Common myeloid progenitor, CD34-positive (primary cell): ENCODE measurements at places on chromosomes 7 and 10.
A peak's percentile ranks its signal among the peaks of the same experiment; 100 is the strongest.

DNA sequence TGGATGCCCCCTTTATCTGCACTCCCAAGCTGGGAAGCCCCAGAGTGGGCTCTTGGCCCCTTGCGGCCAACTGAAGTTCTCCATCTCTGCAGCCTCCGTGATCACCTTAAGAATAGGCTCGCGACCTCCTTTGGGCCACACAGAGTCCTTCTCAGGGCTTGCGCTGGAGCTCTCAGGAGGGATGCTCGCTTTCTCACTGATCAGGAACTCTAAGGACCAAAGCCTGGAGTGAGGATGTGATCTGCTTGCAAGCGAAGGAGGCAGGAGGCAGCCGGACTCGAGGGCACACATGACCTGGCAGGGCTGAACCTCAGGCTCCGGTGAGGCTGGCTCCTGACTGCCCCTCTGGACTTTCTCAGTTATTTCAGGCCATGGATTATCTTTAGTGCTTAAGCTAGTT is 192.1 kb upstream of the MKI67 start:
- DNase-seq: no peak

DNA sequence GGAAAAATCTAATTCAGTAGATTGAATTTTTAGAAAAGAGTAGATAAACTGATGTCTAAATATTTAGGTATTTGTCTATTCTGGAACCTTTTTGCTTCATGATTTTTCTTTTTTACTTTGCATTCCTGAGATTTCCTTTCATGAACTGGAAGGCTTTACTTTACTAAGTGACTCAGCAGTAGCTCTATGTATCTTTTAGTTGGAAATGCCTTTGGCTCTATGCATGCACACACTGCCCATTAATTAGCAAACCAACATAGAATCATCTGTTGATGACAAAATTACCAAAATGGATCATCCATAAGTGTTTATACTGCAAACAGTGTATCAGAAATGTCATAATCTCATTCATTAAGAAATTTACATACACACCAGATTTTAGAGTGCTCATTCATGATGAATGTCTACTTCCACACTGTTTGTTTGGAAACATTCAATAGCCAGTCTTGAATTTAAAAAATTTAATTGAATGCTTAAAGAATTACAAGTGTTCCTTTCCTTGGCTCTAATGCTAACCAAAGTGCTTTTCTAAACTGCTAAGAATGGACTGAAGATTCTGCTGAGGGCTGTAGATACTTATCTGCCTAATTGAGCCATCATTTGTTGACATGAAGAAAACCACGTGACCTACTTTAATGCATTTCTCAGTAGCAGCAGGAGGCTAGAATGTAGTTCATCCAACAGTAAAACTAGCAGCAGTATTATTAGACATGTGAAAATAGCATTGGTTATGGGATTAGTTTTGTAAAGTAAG is 282.0 kb downstream of the ADK start:
- DNase-seq: no peak

DNA sequence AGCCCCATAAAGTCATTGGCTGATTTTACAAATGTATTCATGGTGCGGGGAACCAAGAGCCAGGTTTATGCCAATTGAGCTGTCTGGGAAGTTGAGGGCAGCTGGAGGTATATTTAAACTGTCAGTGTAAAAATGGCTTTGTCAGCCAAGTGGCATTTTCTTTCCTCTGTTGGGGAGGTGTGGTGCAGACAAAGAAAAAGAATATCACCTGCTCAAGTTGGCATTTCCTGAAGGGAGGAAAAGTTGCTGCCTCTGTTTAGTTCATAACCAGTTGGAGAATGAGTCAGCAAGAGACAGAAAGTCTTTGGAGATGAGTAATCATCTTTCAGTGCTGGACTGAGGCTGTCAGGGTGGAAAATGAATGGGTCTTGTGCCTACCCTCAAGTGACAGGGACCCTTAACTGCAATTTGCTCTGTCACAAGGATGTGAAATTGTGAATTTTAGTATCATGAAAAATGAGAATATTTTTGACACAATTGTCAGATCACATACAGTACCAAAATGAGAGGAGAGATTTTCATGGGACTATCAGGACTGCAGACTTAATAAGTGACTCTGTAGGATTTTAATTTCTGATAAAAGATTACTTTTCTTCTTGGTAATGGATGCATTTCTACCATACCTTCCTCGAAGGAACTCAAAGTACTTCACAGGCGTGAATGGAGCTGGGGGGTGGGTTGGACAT is 137.3 kb downstream of the ANLN start:
- DNase-seq: peak; percentile 63

DNA sequence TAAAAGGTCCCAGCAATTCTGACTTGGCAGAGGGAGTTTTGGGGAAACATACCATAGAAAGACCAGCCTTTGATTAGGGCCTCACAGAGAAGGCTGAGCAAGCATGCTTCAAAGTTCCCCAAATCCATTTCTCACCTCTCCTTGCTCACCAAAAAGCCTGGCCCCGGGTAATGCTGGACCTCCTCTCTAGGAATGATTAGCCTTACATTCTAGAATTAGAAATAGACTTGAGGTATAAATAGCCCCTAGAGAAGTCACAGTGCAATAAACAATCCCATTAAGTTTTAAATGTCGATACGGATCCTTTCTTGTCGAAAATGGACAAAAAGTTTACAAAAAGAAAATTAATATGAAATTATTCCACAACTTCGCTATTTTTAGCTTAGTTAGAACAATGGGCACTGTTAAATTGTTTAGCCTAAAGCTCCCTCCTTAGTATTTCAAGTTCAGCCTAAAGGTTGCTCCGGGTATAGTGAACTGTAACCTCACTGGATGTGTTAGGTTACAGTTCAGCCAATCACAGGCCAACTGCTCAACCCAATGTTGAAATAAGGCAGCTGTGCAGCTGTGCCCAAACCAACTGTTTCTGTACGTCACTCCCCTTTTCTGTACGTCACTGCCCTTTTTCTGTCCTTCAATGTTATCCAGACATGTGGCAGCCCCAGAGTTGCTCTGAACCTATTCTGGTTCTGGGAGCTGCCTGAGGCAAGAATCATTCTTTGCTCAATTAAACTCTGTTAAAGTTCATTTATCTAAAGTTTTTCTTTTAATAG is 7.9 kb upstream of the GSDME start:
- DNase-seq: no peak

DNA sequence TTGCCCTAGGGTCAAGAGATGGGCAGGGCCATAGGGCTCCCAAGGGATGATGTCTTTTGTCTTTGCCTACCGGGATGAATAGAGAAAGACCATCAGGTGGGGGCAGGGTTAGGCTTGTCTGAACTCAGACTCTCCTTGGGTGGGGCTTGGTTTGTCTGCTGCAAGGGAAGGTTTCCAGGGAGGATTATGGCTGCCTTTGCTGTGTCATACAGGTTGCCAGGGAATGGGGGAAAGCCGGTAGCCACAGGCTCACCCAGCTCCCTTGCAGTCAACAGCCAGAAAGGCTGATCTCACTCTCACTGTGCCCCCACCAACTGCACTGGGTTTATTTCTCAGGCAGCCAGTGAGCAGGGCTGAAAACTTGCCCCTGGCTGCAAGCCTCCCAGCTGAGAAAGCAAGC is 253.2 kb downstream of the POLR1F start:
- DNase-seq: no peak

GRCh38 chr7:108120196-108120595 is 10.0 kb downstream of the LAMB4 start:
- no peak for DNase-seq

DNA sequence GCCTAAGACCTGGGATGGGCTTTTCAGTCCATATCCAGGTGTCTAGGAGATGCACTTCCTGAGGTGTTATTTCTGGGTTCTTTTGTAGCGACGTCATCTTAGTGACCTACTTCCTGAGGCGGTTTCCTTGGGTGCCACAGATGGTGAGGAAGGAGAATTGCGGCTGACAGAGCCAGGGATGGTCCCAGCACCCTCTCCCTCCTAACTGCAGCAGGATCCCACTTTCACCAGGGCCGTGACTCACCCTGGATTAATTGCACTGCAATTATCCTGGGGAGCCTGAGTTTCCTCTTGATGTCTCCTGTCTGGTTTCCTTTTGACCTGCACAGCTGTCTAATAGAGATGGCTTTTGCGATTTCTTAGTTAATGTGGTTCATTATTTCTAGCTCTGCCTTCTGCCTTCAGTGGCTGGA is 271.7 kb downstream of the TCF7L2 start:
- peak; percentile 88 for DNase-seq

DNA sequence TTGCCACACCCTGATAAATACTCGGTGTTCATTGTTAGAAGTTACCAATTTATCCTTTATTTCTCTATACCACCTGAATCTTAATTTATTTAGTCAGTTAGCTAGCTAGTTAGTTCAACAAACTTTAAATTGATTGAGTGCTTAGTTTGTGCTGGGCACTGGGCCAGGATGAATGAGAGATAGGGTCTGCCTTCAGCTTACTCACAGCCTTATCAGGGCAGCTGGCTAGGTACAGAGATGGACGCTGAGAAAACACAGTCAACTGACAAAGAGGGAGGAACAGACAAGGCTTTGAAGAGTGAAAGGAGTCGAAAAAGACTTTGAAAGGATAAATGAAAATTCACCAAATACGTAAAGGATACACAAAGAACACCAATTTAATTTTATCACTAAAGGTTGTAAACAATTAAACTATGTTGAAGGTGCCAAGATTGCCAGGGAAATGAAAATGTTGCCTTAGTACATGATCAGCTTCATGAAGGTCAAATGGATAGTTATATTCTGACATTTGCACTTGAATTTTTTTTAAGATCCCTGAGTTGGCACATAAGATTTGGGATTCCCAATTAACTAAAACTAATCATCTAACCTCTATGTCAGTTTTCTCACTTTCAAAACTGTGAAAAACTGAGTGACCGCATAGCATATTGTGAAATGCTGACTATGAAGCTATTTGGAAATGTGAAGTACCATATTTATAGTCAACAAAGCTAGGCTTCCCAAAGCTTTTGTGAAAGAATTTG is 2.1 kb downstream of the CAV2 start:
- no peak for DNase-seq

GRCh38 chr7:140877249-140877524 is 47.5 kb downstream of the BRAF start:
- peak; percentile 33 for DNase-seq

- no peak for DNase-seq
These were observed 579.7 kb downstream of the SUGCT start for GRCh38 chr7:40714363-40715052.

- no peak for DNase-seq
These were observed 61.6 kb downstream of the TCERG1L start for GRCh38 chr10:131249955-131250344.

DNA sequence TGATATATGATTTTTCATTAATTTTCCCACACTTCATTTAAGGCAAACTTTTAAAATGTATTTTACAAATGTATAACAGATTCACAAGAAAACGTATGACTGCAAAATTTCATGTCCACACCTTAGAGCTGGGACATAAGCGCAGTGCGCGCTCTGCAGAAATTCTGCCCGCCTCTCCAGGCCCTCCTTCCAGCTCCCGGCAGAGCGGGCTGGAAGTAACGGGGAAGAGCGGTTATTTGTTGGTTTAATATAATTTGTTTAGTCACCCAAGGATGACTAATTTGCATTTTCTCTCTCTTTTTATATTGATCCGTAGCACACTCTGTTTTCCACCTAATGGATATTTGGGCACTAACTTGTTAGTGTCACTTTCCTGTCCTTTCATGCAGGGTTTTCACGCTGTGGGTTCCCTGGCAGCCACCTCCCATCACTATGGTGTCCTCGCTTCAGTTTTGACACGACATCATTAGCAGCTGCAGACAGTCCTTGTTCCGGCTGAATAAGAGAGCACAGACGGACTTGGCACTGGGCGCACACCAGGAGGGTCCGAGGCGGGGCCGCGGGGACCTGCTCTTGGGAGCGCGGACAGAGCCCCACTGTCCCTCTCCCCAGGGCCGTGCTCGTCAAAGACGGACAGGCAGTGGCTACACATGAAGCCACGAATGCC is 129.2 kb upstream of the SEC61G start:
- DNase-seq: no peak

DNA sequence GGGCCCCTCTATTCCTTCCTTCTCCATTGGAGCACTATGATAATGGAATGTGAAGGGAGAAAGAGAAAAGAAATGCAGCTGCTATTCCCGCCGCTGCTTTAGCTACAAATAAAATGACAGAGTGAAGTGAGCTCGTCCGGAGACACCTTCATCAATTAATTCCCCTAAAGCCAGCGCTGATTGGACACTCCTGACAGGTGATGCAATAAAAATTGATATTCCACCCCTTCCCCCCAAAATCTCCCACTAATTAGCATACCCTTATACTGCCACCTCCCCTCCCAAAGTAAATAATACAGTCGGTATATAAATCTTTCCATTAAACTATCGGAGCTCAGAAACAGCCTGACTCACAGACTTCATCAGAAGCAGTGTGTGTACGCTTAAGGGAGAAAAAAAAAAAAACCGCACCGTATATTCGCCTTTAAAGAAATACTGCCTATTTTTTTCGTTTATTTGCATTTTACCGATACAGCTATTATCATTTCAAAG is 7.3 kb downstream of the SKIDA1 start:
- peak; percentile 70 for DNase-seq

DNA sequence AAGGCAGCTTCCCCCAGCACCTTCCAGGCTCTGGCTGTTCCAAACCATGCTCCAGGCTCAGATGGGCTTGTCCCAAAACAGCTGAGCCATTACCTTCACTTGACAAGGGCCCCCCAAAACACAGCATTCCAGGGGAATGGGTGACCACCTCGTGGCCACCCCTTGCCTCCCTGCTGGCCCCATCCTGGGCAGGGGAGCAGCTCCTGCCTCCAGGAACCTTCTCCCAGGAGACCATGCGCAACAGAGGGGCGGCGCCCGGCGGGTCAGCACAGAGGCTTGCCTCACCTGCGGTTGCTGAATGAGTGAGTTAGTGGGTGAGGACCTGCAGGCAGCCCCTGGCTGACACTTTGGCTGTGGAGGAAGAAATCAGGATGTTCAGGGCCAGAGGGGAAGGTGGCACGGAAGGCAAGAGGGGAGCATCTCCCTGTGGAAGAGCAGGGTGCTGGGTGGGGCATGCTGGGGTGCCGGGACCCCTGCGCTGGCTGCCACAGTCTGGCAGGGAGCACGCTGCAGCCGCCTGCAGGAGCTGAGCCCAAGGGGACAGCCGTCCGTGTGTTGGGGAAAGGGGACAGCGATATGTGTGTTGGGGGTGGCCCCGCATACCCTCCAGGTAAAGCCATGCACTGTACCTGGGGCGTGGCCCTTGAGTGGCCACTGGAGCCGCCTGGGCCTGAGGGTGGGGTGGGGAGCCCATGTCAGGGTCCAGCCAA is 54.7 kb downstream of the PWWP2B start:
- DNase-seq: no peak

- no peak for DNase-seq
These were observed 69.0 kb downstream of the DKK1 start for GRCh38 chr10:52383088-52383487.

DNA sequence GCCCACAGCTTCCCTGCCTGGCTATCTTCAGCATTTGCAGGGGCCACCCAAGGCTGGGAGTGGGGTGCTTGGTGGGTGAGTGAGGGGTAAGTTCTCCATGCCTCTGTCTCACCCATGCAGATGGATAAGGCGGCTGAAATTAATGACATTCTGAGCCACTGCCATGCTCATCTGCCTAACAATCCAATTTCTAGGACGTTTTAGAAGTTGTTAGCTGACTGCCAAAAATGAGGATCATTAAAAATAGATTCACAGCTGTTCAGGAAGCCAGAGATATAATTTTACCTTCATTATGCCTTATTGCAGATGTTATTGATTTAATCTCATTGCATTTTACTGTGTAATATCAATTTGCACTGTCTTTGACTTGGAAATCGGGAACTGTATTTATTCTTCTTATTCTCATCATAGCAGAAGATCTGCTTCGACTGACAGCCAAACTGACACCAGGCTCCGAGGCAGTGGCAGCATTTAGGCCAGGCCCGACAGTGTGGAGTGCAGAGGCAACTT is 334.4 kb upstream of the NPVF start:
- no peak for DNase-seq
